ENCODE measurements at places on chromosomes 16 and 17.
A peak's percentile ranks its signal among the peaks of the same experiment; 100 is the strongest.

- DNase-seq: no peak
Observed at GRCh38 chr17:16910341-16910740, 61.6 kb downstream of the TNFRSF13B start.

GRCh38 chr17:16488186-16488967 lies 3.6 kb downstream of the LRRC75A start:
- no peak for DNase-seq

GRCh38 chr17:38735161-38735997 lies 5.2 kb downstream of the CISD3 start:
- DNase-seq: peak; percentile 57

DNA sequence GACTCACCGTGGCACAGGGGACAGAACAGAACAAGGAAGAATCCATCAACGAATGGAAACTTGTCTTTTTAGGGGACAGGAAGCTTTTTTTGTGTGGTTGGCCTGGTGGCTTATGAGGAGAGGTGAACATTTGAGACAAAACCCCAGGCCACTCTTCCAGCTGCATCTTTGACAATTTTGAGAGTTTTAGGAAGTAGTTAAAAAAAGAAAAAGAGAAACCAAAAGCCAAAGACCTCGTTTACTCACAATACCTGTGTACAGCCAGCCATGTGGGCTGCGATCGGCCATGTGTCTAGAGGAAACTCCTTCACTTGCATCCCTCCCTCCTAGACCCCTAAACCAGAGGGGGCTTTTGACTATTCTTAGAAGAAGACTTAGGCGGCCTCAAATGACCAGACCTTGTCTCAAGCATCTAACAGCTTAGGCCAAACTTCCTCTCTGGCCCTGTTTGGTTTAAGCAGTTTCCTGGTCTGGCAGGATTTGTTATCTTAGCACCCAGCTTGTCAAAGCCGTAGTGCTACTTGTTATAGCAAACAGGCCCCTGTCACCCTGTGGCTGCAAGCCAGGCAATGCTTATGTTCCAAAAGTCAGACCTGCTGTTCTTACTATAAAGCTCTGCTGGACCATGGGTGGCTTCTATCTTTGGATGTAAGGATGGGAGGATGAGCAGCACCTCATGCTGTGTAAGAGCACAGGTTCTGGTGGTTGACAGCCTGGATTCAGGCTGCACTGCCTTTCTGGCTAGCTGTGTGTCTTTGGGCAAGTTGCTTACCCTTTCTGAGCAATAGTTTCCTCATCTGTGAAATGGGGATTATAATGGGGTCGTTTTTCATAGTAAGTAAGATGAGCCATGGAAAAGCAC lies 17.7 kb downstream of the KSR1 start:
- peak; percentile 58 for DNase-seq

- no peak for DNase-seq
Observed at GRCh38 chr16:17638134-17638533, 167.4 kb upstream of the XYLT1 start.

- DNase-seq: no peak
Observed at GRCh38 chr16:578232-578869, 8.6 kb downstream of the PIGQ start.

- DNase-seq: no peak
Observed at GRCh38 chr16:11128211-11129141, 127.5 kb downstream of the SOCS1 start.

- no peak for DNase-seq
Observed at GRCh38 chr16:58102665-58103392, 26.4 kb downstream of the CFAP20 start.

- no peak for DNase-seq
Observed at GRCh38 chr17:3866276-3866675, 20.2 kb upstream of the NCBP3 start.

GRCh38 chr17:27991462-27991993 lies 50.9 kb upstream of the NLK start:
- DNase-seq: no peak

GRCh38 chr17:9386401-9386800 lies 189.2 kb downstream of the STX8 start:
- DNase-seq: no peak

DNA sequence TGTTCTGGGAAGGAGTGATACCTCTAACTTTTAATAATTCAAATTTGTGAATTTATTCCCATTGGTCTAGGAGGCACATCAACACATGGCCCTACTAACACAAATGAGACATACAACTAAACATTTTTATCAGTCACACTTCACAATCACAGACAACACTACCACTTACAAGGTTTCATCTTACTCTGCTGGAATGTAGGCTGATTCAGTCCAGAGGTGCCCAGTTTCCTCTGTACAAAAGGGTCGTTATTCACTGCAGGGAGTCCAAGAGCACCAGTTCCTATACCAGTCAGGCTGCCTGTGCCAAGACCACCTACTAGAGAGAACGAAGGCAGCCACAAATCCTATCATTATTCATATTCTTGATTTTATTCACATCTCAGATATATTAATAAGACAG lies 41.4 kb downstream of the SETD6 start:
- no peak for DNase-seq

- no peak for DNase-seq
Observed at GRCh38 chr17:10261098-10261497, 62.7 kb upstream of the GAS7 start.

DNA sequence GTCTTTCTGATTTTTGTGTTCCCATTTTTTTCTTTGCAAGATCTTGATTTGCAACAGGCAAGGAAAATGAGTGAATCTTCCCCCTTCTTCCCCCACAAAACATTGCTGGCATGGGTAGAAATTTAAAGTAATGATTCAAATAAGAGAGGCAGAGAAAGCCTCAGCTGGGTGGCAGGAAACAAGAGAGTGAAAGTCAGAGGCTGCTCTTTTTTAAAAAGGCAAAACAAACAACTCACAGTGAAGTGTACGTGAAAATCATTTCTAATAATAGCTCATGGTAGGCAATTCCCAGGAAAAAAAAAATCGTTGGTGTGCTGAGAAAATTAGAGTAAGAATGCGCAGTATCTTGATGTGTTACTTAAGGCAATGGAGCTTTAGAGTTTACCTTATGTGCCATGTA lies 229.5 kb downstream of the FTO start:
- DNase-seq: no peak

GRCh38 chr17:9670596-9670995 lies 25.3 kb downstream of the USP43 start:
- no peak for DNase-seq

- DNase-seq: no peak
Observed at GRCh38 chr16:86303787-86304678, 206.3 kb upstream of the FOXF1 start.

DNA sequence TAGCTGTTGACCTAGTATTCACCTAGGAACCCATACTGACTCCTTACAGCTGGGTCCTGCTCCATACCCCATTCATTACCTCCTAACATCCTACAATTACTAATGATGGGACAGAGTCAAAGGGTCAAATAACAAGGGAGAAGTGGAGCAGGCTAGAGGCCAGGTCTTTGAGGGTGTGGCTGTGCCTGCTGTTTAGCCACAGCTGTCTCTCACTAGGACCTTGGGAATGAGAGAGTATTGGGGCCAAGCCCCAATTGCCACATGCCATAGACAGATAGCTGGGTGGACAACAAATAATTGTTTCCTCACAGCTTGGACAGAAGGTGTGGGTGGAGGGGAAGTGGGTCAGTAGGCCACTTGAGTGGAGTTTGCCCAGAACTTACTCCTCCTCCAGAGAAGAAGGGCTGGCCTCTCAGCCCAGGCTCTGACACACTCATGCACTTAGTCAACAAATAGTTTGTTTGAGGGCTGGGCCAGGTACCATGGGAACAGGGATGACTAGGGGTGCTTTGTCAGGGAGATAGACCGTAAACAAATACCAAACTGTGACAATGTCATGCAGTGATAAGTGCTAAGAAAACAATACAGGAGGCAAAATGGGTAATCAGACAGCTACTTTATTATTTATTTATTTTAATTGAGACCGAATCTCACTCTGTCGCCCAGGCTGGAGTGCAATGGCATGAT lies 10.2 kb upstream of the CENPT start:
- peak; percentile 15 for DNase-seq

GRCh38 chr17:2075336-2076086 lies 20.6 kb downstream of the HIC1 start:
- no peak for DNase-seq

DNA sequence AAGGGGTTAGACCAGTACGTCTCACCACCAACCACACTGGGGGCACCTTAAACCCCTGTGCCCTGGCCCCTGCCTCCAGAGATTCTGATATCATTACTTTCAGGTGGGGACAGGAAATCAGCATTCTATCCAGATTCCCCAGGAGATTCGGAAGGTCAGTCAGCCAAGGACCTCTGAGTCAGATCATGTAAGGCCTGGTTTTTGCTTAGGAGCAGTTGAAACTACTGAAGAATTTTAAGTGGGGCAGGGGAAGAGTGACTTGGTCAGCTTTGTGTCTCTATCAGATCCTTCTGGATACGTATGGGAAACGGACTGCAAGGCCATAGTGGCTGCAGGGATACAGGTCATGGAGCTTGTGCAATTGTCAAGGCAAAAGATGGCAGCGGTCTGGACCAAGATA lies 9.0 kb downstream of the EMP2 start:
- DNase-seq: no peak

GRCh38 chr16:19704321-19705145 lies 13.5 kb downstream of the KNOP1 start:
- no peak for DNase-seq

GRCh38 chr17:48002266-48002915 lies 31.5 kb downstream of the CDK5RAP3 start:
- DNase-seq: no peak

- DNase-seq: no peak
Observed at GRCh38 chr17:78128551-78129350, at the start of gene TMC6. Gene TMC6 (minus strand): TSS chr17:78128755. CDS start chr17:78126832, 1,923 bp downstream.

GRCh38 chr17:6066183-6066948 lies 3.8 kb upstream of the WSCD1 start:
- DNase-seq: no peak

DNA sequence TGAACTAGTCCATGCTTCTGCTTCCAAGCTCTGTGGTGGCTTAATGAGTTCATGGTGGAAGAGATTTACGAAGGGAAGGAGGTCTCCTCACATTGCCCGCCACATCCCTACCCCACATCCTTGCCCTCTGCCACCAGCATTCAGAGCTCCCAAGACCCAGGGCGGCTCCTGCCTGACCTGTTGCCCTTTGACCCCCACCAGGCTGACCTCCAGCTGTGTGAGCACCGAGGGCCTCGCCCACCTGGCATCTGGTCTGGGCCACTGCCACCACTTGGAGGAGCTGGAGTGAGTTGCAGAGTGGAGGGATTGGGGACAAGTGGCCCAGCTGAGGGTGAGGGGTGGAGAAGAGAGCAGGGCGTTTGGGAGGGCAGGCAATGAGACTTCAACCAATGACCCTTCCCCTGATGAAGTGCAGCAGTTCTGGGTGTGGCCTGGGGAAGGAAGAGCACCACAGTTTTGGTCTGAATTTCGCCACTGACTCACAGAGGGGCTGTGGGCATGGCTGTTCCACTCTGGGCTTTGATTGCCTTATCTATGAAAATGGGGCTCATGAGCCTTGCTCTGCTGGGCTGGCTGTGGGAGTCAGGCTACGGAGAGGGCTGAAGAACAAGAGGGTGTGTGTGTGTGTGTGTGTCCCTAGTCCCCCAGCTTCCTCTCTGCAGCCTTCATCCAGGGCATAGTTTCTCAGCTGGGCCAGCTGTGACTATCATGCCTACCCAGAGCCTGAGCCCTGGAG lies 22.6 kb upstream of the CPNE2 start:
- no peak for DNase-seq

GRCh38 chr16:70777973-70778406 lies 23.0 kb downstream of the VAC14 start:
- DNase-seq: no peak

DNA sequence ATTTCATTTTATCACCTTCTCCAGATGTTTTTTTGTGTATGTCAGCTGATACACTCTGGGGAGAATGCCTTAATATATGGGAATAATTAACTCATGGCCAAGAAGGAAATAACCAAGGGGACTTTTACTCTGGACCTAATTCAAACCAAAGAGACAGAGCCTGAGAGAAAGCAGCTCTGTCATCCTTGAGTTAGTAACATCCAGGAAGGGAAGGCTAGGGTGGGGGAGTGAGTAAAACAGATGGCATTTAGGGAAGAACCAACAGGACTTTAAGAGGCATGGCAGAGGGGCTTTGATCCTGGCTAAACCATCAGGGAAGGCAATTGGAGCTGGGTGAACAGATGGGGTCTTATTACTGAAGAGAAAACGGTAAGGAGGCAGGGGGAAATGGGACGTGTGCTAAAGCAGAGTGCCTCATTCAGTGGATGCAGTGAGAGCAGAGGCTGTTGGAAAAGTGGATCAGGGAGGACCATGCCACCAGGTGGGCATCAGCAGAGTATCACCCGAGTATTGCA lies 2.5 kb upstream of the SMPD3 start:
- no peak for DNase-seq
